ENCODE measurements at places on chromosomes 13 and 19. TPM values are rescaled to one million over a fixed set of nuclear protein-coding genes. Genes with fewer than 3 reads are reported as not detected.

CDX2 gene
- total RNA-seq = not detected

TLE2 gene
- total RNA-seq = 28.2 TPM

RFPL4A gene
- 0.30 TPM for total RNA-seq

ICAM4 gene
- not detected for total RNA-seq

GAPDHS gene
- not detected for total RNA-seq

LCP1 gene
- total RNA-seq = 127 TPM

PRX gene
- 3.1 TPM for total RNA-seq

ZNF865 gene
- total RNA-seq = 12.2 TPM

TMC4 gene
- 1.8 TPM for total RNA-seq

MAB21L1 gene
- 0.26 TPM for total RNA-seq

DKKL1 gene
- total RNA-seq = not detected

TFDP1 gene
- 51.4 TPM for total RNA-seq

KLK11 gene
- total RNA-seq = not detected

IGFLR1 gene
- 17.1 TPM for total RNA-seq

IGLON5 gene
- not detected for total RNA-seq

ATG4D gene
- total RNA-seq = 51.0 TPM

ZNF230 gene
- total RNA-seq = 3.6 TPM

NALCN gene
- 9.3 TPM for total RNA-seq

TRIM28 gene
- total RNA-seq = 153 TPM

EEF1AKMT1 gene
- 8.6 TPM for total RNA-seq

F10 gene
- total RNA-seq = 9.0 TPM

TEX26 gene
- not detected for total RNA-seq

PGLYRP1 gene
- not detected for total RNA-seq

ZNF738 gene
- total RNA-seq = 3.0 TPM

ANGPTL4 gene
- 1.5 TPM for total RNA-seq

CD70 gene
- not detected for total RNA-seq

KIR2DL4 gene
- not detected for total RNA-seq

ZNF844 gene
- 15.1 TPM for total RNA-seq

LSR gene
- total RNA-seq = 5.1 TPM

LRRC4B gene
- total RNA-seq = 0.51 TPM

KCNN1 gene
- total RNA-seq = not detected

TMEM91 gene
- total RNA-seq = 2.0 TPM

C19orf67 gene
- not detected for total RNA-seq

TGFBR3L gene
- 11.6 TPM for total RNA-seq

FXYD7 gene
- not detected for total RNA-seq

FXYD3 gene
- total RNA-seq = not detected

NLRP11 gene
- total RNA-seq = not detected

KISS1R gene
- not detected for total RNA-seq

KIR2DL1 gene
- total RNA-seq = not detected

CHAMP1 gene
- total RNA-seq = 9.6 TPM
